Fibroblast of gingiva (primary cell): ENCODE measurements at places on chromosomes 3 and 15.

DNA sequence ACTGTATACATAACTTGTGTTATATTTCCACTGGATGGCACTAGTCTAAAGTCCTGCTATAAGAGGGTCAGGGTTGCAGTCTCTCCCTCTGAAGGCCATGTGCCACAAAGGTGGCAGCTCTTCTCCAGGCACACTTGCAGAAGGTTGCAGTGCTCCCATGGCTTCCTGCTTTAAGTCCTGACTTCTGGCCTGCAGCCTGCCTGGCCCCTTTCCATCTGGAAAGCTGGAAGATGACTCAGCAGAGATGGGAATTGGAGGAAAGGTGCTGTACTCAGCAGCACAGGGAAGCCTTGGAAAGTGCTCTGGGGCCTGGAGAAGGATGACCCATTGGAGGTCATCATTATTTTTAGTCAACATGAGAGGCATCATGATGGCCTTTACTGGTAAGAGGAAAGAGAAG is 40.9 kb upstream of the MRPL3 start:
- peak; percentile 83 for DNase-seq

DNA sequence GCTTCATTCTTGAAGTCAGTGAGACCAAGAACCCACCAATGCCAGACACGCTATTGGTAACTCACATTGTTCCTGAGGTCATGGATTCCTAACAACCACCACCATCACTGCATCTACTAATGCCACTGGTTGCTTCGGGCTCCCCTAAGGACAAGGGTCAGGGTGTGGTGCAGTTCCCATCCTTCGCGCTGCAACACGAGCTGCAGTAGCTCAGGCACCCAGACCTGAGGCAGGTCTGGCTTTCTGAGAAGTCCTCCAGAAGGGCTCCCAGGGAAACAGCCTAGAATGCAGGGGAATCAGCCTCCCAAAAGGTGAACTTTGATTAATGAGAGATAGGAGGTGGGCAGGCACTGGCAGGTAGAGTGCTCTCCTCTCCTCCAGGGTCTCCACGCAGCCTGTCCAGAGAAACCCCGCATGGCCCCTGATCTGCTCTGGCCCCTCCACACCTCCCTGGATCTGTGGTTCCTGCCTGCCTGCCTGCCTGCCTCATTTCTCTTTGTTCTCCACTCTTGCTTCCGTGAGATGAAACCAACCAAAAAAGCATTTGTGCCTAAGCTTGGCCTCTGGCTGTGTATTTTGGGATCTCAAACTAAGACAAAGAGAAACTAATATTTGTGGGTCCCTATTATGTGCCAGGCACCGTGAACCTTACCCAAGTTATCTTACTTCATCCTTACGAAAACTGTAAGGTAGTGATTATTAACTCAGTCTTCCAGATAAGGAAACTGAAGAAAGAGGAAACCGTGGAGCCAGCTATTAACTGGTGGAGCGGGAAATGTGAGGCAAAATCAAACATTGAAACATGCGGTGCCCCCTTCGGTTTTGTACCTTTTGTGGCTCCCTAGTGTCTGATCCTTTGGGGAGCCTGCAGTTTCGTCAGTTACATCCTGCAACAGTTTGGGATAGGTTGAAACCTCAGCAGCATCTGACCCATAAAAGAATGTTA is 43.9 kb upstream of the USP3 start:
- DNase-seq = no peak

- DNase-seq = no peak
Measured at GRCh38 chr3:123155471-123156011, 46.2 kb upstream of the SEC22A start.

- DNase-seq = no peak
Measured at GRCh38 chr15:29055876-29056275, 170.1 kb downstream of the APBA2 start.

- DNase-seq = no peak
Measured at GRCh38 chr3:156826896-156827882, 1.0 kb downstream of the LEKR1 start.

DNA sequence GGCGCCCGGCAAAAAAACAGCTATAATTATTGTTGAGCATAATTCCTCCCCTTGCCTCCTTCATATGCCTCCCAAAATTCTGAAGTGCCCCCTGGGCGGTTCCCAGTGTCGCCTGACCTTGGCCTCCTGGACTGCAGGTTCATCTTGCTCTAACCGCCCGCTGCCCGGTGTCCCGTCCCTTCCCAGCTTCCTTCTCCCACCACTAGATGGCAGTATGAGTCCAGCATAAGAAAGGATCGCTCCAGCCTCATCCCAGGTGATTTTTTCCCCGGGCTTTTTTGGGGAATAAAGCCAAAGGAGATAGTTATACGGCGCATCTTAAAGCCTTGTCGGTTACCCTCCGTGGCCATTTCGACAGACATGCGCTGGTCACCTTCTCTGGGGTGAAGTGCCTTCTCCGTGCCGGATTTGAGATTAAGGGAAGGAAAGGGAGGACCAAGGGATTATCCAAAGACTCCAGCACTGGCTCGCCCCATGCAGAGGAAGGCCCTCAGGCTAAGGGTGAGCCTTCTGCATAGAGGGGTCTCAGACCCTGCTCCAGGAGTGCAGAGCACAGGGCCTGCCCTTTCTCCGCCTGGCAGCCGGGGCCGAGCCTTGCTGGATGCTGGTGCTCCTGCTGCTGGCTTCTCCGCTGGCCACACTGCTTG is 45.8 kb upstream of the TRA2B start:
- DNase-seq = peak; percentile 57

GRCh38 chr3:16406166-16406565 is 107.3 kb downstream of the RFTN1 start:
- no peak for DNase-seq

GRCh38 chr3:111594205-111594604 is 941 bp downstream of the ZBED2 start:
- peak; percentile 30 for DNase-seq

DNA sequence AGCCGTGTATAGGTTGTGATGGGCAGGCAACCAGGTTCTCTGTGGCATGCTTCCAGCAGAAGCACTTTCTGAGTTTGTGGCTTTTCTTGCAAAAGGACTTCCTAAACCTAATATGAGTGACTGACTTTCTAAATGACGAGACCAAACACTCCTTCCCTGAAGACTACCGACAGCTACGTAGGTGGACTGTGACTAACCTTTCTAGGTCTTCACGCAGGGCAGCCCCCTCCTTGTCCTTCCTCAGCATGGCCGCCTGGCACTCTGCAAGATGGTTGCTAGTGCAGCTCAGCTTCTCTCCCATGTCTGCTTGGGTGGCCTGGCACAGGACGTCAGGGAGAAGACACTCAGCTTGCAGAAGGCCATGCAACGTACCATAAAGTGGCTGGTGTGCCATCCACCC is 20.9 kb downstream of the CXCR6 start:
- no peak for DNase-seq

GRCh38 chr3:115113367-115113766 is 33.7 kb downstream of the ZBTB20 start:
- peak; percentile 30 for DNase-seq

DNA sequence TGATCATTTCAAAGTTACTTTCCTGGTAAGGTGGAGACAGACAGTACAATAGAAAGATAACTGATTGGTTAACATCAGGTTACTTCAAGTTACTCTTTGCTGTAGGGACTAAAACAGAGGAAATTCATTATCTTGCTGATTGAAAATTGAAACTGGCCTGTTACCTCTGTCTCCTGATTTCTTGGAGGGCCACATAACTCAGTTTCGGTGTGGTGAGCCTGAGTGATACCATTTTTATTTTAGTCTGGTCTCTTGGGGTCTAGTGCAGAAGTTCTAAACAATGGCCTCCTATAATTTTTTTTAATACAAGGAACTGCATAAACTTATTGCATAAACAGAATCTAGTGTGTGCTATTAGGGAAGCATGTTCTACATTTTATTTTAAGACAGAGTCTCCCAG is 1.2 kb upstream of the ICE2 start:
- no peak for DNase-seq

- no peak for DNase-seq
Measured at GRCh38 chr15:58169934-58170333, 31.8 kb downstream of the AQP9 start.

GRCh38 chr15:56468401-56468800 is 3.5 kb upstream of the MNS1 start:
- peak; percentile 21 for DNase-seq

GRCh38 chr3:150607267-150608065 is 4.3 kb downstream of the SELENOT start:
- no peak for DNase-seq

DNA sequence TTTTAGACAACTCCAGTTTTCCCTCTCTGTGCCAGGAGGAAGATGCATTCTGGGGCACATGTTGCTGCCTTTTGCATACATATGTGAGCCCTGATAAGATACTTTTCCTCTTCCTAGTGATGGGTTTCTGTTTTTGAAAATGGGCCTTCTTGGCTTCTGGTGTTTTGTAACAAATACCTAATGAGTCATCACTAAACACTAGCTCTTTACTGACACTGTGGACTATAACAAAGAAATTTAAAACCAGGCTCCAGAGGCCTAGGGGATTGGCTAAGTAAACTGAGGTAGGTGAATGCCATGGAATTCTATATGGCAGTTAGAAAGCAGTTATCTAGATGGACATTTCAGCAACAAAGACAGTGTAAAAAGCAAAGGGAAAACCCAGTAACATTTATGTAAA is 93.4 kb upstream of the NR2E3 start:
- peak; percentile 45 for DNase-seq

- peak; percentile 40 for DNase-seq
Measured at GRCh38 chr3:114122027-114122709, 56.7 kb downstream of the DRD3 start.

DNA sequence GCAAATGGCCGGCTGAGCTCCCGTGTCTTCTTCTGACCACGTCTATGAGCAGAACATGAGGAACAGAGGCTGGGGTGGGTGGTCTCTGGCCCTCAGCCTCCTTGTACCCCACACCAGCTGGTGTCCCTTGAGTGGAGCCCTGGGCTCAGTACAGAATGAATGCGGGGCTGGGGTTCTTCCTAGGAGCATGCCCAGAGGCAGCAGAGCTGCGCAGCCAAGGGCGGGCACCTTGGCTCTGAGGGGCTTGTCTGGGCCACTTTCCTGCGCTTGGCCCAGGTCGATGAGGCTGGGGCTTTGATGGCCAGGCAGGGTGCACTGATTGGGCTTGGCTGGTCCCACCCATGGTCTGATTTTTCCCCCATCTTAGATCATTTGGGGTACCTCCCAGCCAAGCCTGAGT is 6.4 kb downstream of the SCN5A start:
- DNase-seq = no peak

GRCh38 chr3:142568393-142569017 is 10.0 kb downstream of the ATR start:
- DNase-seq = no peak

GRCh38 chr15:72402726-72403125 is 4.6 kb downstream of the TMEM202 start:
- no peak for DNase-seq

DNA sequence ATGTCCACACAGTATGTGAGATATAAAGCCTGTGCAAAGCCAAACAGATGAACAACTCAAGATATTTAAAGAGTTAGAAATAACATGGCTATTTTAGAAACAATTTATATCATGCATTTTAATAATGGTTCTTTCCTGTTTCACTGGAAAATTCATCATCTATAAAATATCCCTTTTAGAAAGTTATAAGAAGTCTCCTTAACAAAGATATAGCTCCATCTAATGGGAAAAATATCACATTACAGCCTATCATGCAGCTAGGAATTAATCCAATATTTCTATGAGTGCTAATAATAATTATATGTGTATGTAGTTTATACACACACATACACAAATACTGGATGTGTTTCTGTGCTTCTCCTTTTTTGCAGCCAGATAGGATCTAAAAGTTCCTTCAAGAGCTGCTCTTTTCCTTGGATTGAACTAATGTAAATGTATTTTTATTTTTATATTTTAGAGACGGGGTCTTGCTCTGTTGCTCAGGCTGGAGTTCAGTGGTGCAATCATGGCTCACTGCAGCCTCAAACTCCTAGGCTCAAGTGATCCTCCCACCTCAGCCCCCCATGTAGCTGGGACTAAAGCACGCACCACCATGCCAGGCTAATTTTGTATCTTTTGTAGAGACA is 21.6 kb downstream of the RPL22L1 start:
- DNase-seq = no peak

- DNase-seq = no peak
Measured at GRCh38 chr3:70702132-70702531, 389.7 kb upstream of the MDFIC2 start.

DNA sequence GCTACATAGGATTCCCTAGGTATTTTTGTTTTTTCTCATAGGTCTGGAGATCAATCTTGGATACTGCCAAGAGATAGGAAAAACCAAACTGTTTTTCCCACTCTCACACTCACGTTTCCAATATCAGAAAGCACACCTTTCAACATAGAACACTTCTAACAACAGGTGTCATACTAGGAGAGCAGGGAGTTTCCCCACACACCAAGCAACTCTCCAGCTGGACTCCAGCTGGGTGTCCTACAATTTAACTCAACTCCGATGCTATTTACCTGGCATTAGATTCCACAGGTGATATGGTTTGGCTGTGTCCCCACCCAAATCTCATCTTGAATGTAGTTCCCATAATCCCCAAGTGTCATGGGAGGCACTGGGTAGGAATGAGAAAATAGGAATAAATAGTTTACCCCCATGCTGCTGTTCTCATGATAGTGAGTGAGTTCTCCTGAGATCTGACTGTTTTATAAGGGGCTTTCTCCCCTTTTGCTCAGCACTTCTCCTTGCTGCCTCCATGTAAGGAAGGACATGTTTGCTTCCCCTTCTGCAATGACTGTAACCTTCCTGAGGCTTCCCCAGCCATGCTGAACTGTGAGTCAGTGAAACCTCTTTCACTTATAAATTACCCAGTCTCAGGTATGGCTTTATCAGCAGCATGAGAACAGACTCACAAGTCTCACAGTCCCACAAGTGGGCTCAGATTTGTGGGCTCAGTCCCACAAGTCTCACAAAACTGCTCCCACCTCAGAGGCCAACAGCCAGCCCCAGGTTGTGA is 354.5 kb upstream of the THBS1 start:
- DNase-seq = no peak

DNA sequence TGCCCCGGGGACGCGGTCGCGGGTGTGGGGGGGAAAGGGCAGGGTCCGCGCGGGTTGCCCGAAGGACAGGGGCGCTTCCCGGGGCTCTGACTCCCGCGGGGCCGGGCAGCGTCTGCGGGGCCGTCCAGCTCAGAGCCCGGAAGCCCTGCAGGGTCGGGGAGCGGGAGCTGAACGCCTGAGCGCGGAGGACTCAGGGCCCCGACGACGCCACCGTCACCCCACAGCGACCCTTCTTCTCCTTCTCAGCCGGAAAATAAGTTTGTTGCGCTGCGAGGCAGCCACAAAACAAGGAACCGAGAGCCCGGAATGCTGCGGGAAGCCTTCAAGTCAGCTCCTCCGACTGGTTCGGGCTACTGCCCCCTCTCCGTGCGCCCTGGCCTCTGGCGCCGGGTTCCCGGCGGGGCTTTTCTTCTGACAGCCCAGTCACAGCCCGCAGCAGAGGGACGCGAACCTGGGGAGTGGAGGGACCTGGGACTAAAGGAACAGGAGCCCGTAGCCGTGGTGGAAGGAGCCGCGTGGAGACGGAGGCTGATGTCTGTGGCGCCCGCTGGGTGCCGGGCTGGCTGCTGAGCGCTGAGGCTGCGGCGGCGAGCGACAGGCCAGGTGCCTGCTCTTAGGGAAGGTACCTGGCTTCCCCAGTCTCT is 484 bp downstream of the CNTN4 start:
- no peak for DNase-seq

DNA sequence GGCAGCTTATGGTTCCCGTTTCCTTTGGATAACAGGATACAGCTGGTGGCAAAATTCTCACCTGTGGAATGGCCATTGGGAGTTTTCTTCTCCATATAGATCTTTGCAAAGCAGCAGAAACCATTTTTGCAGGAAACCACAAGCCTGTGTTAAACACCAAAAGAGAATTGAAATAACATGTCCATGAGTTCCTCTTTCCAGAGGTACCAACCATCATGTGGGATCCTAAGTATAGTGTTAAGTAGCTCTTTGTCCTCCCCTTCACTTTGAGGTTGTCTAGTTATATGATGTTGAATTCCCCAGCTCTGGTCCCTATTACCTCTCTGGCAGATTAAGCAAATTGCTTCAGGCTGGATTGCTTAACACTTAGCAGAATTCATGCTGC is 94.9 kb downstream of the AKAP13 start:
- DNase-seq = peak; percentile 10
